Endothelial cell (in vitro differentiated cells): ENCODE measurements at places on chromosomes 1 and 21. TPM values are rescaled to one million over a fixed set of nuclear protein-coding genes. Genes with fewer than 3 reads are reported as not detected.

The ZC3H12A gene
- 5.4 TPM for total RNA-seq

The ENAH gene
- total RNA-seq = 82.9 TPM

The BSND gene
- total RNA-seq = not detected

The KIF17 gene
- total RNA-seq = 1.8 TPM

The TEDDM1 gene
- total RNA-seq = not detected

The PYHIN1 gene
- total RNA-seq = not detected

The MAN1A2 gene
- total RNA-seq = 36.4 TPM

The FOXD3 gene
- total RNA-seq = 0.26 TPM

The TYW3 gene
- total RNA-seq = 14.8 TPM

The MPZ gene
- total RNA-seq = 2.6 TPM

The SERTAD4 gene
- 0.72 TPM for total RNA-seq

The DDR2 gene
- total RNA-seq = 0.33 TPM

The CEP104 gene
- total RNA-seq = 40.3 TPM

The MKNK1 gene
- total RNA-seq = 57.9 TPM

The FCGR2B gene
- not detected for total RNA-seq

The SLC6A9 gene
- 2.8 TPM for total RNA-seq

The TMEM9 gene
- 78.7 TPM for total RNA-seq

The CFAP141 gene
- not detected for total RNA-seq

The AQP10 gene
- total RNA-seq = not detected

The CYP4A11 gene
- not detected for total RNA-seq

The PADI1 gene
- 0.08 TPM for total RNA-seq

The VTCN1 gene
- total RNA-seq = 0.23 TPM

The SPRR3 gene
- total RNA-seq = not detected

The TNFSF4 gene
- 0.15 TPM for total RNA-seq

The TINAGL1 gene
- 4.5 TPM for total RNA-seq

The ARHGEF16 gene
- 1.7 TPM for total RNA-seq

The OR2T11 gene
- total RNA-seq = not detected

The FAM72C gene
- total RNA-seq = 2.5 TPM

The FAM151A gene
- total RNA-seq = not detected

The GBP3 gene
- 0.36 TPM for total RNA-seq

The COL11A1 gene
- total RNA-seq = 9.2 TPM

The FNDC5 gene
- total RNA-seq = 5.5 TPM

The LRRC38 gene
- total RNA-seq = not detected

The ERG gene
- 133 TPM for total RNA-seq

The NPHS2 gene
- total RNA-seq = not detected

The LRRC3 gene
- 9.1 TPM for total RNA-seq

The NBPF4 gene
- not detected for total RNA-seq

The KISS1 gene
- not detected for total RNA-seq
